PC-3 (cell line): ENCODE measurements at places on chromosomes 1 and 21. TPM values are rescaled to one million over a fixed set of nuclear protein-coding genes. Genes with fewer than 3 reads are reported as not detected.
A peak's percentile ranks its signal among the peaks of the same experiment; 100 is the strongest.

DNA sequence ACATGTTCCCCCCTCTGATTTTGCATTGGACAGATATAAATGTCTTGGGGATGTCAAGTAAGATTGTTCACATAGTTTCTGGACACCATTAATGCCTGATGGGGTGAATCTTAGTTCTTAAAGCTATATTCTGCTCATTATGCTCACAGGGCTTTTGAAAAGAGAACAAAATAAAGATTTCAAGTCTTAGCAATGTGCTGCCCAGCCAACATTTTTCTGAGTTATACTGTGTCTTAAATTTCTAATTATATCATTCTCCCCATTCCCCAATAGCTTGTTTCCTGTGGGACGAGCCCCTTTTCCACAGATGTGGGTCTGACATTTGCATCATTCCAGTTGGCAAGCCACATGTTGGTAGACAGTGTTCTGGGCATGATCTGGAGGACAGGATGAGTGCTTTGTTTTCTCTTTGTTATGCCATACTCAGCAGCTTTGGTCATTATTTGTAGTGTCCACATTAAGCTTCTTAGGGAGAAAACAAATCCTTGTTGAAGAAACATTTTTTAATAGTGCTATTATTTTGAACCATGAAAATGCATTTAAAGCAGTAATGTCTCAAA, 32.8 kb downstream of the MTARC1 start:
- no peaks in the 10 kb centered on the region for H3K27me3 ChIP-seq
- H3K36me3 ChIP-seq, result no peaks in the 10 kb centered on the region; the same call in 1 of the 2 replicates
- no peak overlapping the region for H3K27ac ChIP-seq
- DNase-seq, result no peak
- no peaks in the 10 kb centered on the region for H3K4me1 ChIP-seq
- H3K4me3 ChIP-seq, result no peak overlapping the region

DNA sequence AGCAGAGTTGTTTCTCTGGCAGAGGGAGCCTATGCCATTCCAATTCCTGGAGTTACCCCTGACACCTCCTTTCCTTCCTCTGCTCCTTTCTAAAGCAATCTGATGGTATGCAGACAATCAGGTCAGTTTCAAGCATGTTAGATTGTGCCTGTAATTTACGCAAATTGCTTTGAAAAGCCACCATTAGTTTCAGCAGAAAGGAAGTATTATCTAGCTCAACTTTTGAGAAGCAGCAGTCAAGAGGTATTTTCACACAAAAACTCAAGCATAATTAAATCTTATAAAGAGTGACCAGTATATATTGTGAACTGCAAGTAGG, 2.2 kb downstream of the ERRFI1 start:
- H3K27me3 ChIP-seq, result no peaks in the 10 kb centered on the region
- no peak for DNase-seq
- H3K36me3 ChIP-seq, result peaks cover 58% of the 10 kb centered on the region
- peak overlapping the region; percentile 68 for H3K27ac ChIP-seq
- peak overlapping the region; percentile 98 for H3K4me3 ChIP-seq
- H3K4me1 ChIP-seq, result peaks cover 74% of the 10 kb centered on the region

The CLDN14 gene
- 8.9 and 10.9 TPM in 2 replicates for total RNA-seq

- DNase-seq, result no peak
- H3K36me3 ChIP-seq, result no peaks in the 10 kb centered on the region
- no peak overlapping the region for H3K27ac ChIP-seq
- H3K4me1 ChIP-seq, result no peaks in the 10 kb centered on the region
- H3K27me3 ChIP-seq, result no peaks in the 10 kb centered on the region
These were observed 115.2 kb upstream of the SNX7 start for GRCh38 chr1:98546319-98546718.

DNA sequence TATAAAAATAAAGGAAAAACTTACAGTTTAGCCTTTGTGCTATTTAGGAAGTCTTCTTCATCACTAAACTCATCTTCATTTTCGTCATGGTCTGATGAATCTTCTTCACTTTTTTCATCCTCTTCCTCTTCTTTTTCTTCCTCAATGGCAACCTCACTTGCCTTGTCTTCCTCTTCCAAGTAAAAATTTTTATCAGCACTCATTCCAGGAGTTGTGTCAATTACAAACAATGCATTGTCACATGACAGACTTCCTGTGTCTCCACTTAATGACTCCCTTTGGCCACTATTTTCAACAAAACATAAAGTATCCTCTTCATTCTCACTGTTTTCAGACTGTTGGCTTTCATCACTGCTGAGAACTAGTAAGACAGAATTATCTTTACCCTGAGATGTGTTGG, 2.8 kb downstream of the DNTTIP2 start:
- peak overlapping the region; percentile 90 for H3K4me3 ChIP-seq
- peaks cover 26% of the 10 kb centered on the region for H3K4me1 ChIP-seq
- H3K36me3 ChIP-seq, result peaks cover 57% of the 10 kb centered on the region
- DNase-seq, result no peak

The FCER1A gene
- total RNA-seq, result not detected in 2 replicates

DNA sequence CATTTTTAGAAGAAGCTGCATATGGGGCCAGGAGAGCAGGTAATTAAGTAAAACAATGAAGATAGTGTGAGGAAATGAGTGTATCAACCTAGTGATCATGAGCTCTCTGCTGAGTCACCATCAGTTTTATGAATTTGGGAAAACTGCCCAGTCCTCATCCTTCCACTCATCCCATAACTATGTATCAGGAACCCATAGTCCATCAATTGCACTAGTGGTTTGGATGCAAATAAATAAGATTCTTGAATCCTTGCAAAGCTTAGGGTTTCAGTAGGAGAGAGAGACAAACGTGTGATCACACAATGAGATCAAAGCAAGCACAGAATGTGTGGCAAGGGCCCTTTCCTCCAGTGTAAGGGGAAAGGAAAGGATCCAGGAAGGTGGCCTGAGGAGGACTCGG, 145.6 kb downstream of the ZZZ3 start:
- no peaks in the 10 kb centered on the region for H3K36me3 ChIP-seq
- DNase-seq, result peak; percentile 98
- H3K4me1 ChIP-seq, result peaks cover 58% of the 10 kb centered on the region
- H3K27ac ChIP-seq, result peak overlapping the region; percentile 74

GRCh38 chr1:10074059-10074851, 41.5 kb downstream of the UBE4B start:
- no peak overlapping the region for H3K4me3 ChIP-seq
- H3K27ac ChIP-seq, result peak overlapping the region; percentile 78
- no peaks in the 10 kb centered on the region for H3K27me3 ChIP-seq
- H3K36me3 ChIP-seq, result no peaks in the 10 kb centered on the region

The RSPH1 gene
- 0.51 and 0.98 TPM in 2 replicates for total RNA-seq
